NCI-H1417 treated with DMSO at 0.1 percent for 48 hours (cell line): ENCODE measurements at places on chromosomes 16 and 17.

DNA sequence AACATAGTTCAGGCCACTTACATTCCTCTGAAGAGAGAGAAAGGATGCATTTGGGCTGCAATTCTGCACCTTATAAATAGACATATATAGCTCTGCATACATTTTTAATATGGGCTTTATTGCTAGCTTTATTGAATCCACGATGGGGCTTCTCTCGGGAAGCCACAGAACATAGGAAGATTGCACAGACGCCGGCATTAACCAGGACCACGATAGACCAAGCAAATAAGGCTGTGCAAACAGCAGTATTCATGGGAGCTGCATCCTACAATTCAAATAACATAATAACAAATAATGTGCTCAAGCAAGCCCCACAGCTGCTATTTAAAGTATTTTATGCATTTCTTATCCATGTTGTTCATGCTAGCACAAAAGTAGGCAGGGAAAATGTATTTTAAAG, 432.3 kb downstream of the TMEM114 start:
- no peak for DNase-seq

DNA sequence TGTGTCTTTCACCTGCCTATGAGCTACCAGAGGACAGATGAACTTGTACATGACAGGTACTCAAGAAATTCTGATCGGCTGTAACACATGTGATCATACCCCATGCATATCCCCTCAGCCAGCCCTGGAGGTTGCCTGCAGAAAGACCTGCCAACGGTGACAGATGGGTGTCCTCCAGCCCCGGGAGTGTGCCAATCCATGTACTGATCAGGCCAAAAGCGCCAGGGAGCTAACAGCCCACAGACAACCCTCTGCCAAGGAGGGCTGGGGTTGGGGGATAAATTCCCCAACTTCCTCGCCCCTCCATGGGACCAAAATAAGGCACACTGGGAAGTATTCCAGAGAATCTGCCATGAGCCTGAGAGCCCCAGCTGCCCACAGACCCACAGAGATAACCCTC, 189.4 kb downstream of the CCT6B start:
- no peak for DNase-seq

DNA sequence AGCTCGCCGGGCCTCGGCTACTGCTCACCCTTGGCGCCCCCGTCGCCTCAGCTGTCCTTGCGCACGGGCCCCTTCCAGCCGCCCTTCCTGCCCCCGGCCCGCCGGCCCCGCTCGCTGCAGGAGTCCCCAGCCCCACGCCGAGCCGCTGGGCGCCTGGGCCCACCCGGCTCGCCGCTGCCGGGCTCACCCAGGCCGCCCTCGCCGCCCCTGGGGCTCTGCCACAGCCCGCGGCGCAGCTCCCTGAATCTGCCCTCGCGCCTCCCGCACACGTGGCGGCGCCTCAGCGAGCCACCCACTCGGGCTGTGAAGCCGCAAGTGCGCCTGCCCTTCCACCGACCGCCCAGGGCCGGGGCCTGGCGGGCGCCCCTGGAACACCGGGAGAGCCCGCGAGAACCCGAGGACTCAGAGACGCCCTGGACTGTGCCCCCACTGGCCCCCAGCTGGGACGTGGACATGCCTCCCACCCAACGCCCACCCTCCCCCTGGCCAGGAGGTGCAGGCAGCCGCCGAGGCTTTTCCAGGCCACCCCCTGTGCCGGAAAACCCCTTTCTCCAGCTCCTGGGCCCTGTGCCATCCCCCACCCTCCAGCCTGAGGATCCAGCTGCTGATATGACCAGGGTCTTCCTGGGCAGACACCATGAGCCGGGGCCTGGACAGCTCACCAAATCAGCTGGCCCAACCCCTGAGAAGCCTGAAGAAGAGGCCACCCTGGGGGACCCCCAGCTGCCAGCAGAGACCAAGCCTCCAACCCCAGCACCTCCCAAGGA, 12.8 kb downstream of the MYO15A start:
- no peak for DNase-seq

- no peak for DNase-seq
Observed at GRCh38 chr17:78174346-78174869, 6.0 kb downstream of the SYNGR2 start.

DNA sequence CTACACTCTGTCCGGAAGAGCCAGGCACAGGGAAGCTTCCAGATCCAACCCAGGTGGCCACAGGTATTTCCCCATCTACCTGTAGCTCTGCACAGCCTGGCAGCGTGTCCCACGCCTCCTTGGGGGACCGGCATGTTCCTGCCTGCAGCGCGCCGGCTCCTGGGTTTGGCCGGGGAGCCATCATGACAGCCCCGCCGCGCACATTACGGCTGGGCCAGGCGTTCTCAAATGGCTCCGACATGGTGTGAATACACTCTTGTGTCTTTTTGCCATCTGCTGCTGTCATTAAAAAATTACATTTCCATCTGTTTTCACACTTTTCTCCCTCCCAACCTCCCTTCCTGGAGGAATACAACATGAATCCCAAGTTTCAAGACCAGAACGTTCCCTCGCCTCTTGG, 8.0 kb upstream of the GINS2 start:
- no peak for DNase-seq

- DNase-seq = no peak
Observed at GRCh38 chr16:81562174-81562849, 117.7 kb downstream of the CMIP start.

GRCh38 chr16:21611198-21611555, 11.8 kb downstream of the METTL9 start:
- DNase-seq = no peak

DNA sequence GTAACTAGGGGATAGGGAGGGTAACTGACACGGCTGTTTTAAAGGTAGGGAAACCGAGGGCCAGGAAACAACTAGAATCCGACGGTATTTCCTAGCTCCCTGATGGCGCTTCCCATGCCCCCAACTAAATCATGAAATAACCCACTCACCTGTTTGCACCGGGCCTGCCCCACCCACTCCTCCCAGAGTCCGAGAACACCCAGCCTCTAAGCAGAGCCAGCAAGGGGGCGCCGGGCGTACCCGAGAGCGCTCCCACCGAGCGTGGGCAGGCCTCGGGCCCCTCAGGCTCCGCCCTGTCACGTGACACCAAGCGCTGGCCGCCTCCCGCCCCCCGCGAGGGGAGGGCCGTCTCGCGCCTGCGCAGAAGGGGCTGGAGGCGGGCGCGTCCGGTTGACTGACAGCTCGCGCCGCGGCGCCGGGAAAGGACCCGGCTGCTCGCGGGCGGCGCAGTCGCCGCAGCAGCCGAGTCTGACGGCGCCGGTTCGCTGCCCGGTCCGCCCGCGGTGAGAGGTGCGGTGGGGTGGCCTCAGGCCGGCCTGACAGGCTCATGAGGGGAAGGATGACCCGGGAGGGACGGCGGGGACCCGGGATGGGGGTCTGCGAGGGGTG, at the start of gene KIAA0513:
TSS of gene KIAA0513 (plus strand) at position 447 of the 609 bp plus-strand sequence. CDS start 39,277 bp downstream, outside the sequence.
- DNase-seq = peak; percentile 48

DNA sequence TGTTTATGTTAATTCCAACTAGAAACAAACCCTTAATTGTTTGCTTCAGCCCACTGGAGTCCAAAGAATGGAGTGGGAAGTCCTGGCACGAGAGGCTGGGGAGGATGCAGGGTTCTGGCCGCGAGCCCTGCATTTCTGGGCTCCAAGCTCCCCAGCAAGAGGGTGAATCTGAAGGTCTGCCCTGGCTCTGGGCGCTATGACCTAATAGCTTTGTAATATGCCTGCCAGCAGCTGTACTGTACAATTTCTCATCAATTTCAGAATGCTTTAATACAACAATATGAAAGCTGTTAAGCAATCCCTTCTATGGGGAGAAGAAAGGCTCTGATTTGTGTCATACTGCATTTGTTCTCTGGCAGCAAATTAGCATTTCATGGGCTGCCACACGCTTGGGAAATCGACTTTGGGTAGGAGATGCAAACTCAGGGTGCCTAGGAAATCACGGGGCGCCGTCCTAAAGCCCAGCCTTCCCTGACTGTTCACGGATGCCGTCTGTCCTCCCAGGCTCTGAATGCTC, 43.8 kb downstream of the NDEL1 start:
- no peak for DNase-seq

GRCh38 chr16:27515874-27516353, 33.8 kb downstream of the GTF3C1 start:
- DNase-seq = no peak

- no peak for DNase-seq
Observed at GRCh38 chr17:63714550-63715277, 14.8 kb upstream of the LIMD2 start.

- no peak for DNase-seq
Observed at GRCh38 chr17:64639516-64639915, 22.6 kb downstream of the SMURF2 start.

DNA sequence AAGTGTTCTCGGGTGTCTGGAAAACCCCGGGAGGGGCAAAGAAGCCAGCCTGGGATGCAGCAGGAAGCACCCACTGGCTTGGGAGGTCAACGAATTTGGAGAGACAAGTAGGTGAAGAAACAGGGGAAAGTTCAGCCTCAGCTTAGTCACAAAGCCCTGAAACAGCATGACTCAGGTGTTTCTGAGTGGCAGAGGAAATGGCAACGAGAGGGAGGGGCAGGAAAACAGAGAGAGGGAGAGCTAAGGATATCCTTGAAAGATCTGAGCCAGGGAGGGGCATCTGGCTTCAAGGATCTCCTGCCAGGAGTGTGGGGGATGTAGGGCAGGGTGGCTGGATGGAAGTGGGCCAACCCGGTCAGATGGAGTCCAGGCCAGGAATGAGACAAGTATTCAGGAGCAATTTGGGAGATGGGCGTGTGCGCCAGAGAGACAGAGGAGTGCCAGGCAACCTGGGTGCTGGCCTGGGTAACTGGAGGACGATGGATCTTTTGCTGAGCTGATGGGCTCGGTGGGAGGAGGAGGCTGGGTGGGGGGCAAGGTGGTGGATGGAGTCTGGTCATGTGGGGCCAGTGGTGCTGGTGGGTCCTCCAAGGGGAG, 27.2 kb downstream of the ABCC3 start:
- no peak for DNase-seq

DNA sequence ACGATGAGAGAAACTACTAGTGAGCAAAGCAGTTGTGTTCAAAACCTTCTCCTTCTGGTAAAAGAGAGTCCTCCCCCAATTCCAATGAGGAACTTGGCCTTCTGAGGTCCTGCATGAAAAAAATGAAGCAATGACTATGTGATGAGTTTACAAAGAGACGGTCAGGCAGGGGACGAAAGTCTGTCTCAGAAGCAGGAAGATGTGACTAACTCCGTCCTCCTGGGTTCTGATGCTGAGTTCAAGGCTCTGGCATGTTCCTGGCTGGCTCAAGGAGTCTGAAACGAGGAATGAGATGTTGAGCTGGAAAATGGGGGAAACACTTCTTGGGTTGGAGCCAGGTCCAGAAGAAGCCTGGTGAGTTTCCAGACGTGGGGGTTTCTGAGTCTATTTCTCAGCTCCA, 129.6 kb downstream of the CPPED1 start:
- no peak for DNase-seq

DNA sequence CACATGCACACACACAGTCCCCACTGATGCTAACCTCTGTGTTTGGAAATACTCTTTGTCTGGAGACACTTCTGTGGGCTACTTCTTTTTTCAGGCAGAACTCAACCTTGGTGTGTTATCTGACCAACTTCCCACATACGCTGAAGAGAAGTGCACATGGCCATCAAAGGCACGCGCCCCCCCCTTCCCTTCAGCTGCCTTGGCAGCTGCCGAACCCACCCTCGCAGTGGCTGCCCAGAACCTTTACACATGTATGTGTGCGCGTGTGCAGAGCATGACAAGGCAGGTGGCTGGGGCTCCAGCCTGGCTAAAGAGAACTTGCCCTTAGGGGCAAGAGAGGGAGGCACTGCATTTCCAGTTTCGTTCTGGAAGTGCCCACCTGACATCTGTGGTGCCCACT, 3.9 kb downstream of the RAPGEFL1 start:
- no peak for DNase-seq

GRCh38 chr17:76241204-76241538, 878 bp upstream of the RNF157 start:
- no peak for DNase-seq

- no peak for DNase-seq
Observed at GRCh38 chr17:52465407-52465806, 306.9 kb upstream of the CA10 start.

GRCh38 chr16:61042737-61043136, 993.5 kb downstream of the CDH8 start:
- no peak for DNase-seq

DNA sequence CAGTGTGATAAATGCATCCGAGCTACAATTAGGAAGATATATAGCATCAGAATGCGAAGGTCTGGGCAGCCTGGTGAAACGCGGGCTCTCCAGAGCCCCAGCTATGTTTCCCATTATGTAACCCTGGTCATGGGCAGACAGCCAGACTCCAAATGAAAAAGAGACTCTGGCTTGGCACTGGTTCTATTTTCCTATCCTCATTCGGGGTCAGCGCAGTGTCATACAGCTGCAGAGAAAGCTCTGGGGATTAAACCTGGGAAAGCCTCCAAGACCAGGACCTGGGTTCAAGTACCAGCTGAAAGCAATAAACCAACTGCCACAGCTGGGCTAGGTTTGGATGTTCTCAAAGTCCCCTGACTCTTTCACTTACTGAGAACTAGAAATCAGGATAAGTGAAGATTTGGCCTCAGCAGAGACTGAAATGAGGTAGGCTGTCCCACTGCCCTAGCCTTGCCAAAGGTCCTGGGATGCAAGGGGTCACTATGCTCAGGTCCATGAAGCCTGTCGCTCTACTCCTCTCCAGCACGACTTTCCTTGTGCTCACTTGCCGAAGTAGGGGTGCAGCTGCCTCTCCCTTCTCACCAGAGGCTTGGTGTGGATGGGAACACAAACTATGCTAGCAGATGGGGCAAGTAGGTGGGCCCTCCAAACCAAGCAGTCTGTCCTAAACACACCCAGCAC, 123.8 kb downstream of the SMG6 start:
- no peak for DNase-seq

DNA sequence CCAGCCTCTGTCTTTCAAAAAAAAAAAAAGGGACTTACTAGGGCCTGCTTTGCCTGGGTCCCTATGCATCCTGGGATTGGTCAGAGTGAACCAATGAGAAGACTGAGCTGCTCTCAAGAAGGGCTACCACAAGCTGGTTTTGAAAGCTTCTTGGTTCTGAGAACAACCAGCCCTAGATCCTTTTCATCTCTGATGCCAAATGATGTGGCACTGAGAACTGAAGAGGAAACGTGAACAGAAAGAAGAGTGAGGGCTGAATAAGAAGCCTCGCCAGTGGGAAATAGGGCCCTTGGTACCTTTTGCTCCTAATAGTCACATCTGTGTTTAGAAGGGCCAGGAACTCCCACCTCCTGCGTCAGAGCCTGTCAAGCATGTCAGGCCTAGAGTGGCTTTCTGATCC, 10.7 kb downstream of the TACO1 start:
- no peak for DNase-seq

DNA sequence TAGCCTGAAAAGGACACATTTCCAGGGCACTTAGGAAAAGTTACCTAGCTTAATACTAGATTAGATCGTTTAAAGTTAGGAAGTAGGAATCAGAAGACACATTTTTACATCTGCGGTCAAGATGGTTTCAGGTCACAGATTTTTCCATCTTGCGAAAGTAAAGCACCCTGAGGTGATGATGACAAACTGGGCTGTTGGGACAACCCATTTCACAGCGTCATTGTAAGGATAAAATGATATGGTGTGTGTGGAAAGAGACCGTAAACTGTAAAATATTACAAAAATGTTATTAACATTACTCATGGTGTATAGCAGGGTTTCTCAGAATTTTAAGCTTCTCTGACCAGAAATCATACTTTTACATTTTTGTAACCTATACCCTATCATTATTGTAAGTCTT, 10.1 kb upstream of the MAP2K6 start:
- DNase-seq = no peak

GRCh38 chr16:86576591-86577313, 1.6 kb upstream of the FOXL1 start:
- no peak for DNase-seq
